ENCODE measurements at places on chromosomes 7 and 10.
A peak's percentile ranks its signal among the peaks of the same experiment; 100 is the strongest.

DNA sequence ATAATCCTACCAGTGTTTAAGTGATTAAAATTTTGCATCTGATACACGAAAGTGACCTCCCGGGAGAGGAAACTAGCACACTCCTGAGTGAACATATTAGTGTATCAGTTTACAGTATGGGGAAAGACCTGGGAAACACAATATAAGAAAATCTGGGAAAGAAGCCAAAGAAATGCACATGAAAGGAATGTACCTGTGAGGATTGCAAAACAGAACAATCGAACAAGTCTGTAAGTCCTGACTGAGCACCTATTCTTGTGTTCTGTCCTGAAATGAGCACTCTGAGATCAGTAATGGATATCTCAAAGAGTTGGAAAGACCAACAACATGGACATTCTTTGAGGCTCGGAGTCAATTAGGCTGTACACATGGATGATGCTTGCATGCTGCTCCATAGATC lies 554.7 kb downstream of the SORCS3 start:
- DNase-seq: no peak

GRCh38 chr7:55206235-55207029 lies 158.7 kb upstream of the LANCL2 start:
- DNase-seq: no peak

DNA sequence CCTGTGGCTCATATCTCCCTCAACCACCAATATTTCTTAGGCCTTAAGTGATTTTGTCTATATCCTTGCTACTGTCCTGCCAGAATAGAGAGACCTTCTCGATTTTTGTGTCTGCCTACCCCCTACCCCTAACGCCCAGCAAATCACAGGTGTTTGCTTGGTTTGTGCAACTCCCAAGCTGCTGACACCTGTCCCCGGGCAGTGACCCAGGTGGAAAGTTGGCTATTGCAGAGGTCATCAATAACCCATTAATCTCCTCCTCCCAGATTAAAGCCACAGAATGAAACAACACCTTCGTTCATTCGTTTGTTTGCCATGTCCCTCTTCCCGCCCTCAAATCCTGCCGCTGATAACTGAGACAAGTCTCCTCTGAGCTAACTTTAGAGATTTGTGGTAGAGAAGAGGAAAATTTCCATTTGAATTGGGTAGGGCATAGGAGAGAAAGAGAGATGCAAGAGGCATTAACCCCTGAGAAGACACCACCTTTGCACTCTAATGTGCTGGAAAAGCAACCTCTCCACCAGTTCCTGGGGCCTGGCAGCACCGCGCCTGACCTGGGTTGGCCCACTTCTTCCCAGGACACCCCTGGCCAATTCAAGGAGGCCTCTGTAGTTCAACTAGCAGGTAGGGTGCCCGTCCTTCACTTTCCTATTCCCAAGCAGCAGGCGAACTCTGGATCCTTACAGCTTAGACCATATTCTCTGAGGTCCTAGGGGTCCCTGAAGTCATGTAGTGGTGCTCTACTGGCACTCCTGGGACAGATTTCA lies 3.0 kb downstream of the NEUROG3 start:
- no peak for DNase-seq

GRCh38 chr7:1523844-1524243 lies 6.7 kb upstream of the MAFK start:
- no peak for DNase-seq

DNA sequence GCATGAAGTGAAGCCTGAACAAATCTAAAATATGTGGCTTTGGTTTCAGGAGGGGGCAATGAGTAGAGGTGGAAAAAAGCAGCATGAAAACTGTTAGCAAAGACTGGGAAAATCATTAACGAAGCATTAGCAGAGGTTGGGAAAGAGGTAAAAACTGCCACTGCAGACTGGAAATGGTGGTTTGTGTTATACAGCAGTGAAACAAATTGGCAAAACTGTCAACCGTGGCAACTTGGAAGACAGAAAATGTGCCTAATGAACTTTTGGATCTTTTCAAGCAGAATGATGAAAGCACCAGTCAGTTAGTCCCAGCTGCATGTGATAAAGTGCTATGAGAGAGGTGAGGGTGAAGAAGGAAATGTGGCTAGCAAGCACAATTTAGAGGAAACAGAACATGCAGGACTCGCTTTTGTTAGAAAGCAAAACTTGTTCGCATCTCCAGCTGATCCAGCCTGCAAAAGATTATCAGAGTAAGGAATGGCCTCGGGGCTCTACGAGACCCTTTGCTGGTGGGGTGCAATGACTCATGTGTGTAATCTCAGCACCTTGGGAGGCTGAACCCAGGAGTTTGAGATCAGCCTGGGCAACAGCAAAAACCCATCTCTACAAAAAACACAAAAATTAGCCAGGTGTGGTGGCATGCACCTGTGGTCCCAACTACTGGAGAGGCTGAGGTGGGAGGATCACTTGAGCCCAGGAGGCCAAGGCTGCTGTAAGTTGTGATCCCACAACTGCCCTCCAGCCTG lies 45.7 kb downstream of the SKIDA1 start:
- DNase-seq: no peak

GRCh38 chr7:923108-924041 lies 31.1 kb downstream of the ADAP1 start:
- peak; percentile 90 for DNase-seq

DNA sequence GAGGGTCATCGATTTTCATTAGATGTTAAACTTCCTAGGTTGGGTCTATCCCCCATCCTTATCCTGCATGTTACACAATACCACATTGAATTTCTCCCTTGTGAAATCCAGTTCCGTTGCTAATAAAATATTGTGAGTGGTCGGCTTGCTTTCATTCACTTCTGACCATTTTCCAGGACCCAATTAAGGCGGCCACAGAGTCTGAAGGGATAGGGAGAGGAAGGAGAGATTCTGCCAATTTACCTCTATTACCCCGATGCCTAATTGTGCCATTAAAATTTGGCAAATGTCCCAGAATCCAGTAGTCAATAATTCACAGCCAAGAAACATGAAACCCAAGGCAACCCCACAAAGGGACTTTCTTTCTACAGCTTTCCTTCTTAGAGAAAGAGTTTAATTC lies 129.9 kb downstream of the IPMK start:
- DNase-seq: no peak

GRCh38 chr10:934746-935406 lies 3.4 kb upstream of the LARP4B start:
- DNase-seq: no peak

DNA sequence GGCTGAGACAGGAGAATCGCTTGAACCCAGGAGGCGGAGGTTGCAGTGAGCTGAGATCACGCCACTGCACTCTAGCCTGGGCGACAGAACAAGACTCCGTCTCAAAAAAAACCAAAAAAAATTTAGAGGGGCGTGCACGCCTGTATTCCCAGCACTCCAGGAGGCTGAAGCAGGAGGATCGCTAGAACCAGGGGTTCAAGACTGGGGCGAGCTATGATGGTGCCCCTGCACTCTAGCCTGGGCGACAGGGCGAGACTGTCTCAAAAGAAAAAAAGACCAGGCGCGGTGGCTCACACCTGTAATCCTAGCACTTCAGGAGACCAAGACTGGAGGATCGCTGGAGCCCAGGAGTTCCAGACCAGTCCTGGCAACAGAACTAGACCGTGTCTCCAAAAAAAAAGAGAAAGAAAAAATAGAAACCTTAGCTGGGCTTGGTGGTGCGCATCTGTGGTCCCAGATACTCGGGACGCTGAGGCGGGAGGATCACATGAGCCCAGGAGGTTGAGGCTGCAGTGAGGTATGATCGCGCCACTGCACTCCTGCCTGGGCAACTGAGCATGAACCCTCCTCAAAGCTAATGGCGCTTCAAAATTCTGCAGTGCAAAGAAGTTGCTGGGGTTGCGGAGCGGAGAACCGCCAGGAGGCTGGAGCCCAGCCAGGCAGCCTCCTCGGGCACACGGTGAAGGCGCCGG lies 382 bp upstream of the MBLAC1 start:
- peak; percentile 47 for DNase-seq

DNA sequence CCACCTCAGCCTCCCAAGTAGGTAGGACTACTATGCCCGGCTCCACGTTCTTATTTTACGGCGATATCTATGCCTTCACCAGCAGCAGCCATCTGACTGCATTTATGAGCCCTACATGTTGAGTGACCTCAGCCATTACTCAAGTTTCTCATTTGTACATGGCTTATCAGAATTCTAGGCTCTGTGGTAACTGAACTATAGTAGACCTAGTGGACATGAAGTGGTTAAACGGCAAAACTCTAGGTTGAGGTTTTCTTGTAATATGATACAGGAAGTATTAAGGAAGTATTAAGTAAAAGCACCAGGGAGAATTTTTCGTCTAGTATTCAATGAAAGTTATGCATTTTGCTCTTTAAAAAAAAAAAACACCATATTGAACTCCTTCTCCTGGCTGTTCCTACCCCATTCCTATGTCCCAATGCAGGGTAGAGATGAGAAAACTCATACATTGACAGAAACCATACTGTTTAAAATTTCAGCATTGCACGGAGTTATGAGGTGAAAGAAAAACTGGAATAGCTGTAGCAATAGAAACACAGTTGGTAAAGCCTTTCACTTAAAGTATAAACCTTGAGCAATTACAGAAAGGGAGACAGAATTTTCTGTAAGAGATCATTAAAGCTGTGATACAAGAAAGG lies 39.8 kb upstream of the EPC1 start:
- DNase-seq: no peak

DNA sequence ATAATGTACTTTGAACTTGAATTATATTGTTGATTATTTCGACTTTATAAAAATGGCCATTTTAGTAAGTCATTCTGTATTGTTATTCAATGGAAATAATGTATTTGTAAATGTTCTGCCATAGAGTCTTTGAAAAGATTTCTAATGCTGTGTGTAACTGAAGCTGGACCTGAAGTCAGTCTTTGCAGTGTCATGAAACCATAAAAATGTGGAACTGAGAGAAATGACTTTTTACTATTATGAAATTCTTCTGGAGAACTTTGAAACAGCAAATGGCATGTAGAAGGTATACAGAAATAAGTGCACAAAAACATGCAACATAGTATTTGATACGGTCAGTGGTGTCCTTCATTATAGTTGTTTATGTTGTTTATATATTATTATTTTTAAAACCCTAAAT lies 59.7 kb upstream of the ADRA2A start:
- peak; percentile 24 for DNase-seq

DNA sequence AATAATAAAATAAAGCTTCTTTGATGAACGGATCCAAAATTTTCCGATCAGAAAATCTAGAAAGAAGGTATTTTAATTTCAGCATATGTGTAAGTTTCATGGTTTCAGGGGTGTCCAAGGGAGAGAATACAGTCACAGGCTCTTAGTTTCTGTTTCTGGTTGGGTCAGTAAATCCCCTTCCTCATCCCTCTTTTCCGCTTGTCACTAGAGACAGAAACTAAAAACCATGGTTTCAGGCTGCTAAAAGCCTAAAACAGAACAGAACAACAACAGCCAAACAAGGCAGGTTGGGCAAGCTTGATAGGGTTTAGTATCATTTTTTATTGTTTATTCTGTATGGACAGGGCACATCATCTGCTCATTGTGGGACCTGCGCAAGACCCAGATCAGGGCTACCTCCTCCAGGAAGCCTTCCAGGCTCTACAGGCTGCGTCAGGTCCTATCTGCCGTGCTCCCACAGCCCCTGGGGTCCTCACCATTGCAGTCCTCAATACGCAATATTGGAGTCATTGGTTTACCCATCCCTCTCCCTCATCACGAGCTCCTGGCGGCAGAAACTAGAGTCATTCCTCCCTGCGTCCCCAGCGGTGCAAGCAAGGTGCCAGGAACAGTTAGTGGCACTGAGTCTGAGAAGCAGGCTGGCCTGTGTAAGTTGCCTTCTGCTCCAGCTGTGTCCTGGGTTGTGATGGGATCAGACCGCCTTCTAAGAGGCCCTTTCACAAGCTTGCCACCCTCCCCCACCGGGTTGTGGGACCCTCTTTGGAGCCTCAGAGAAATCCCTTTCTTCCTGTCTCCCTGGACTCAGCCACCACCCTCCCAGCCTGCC lies 70.2 kb upstream of the CUX1 start:
- DNase-seq: no peak

- no peak for DNase-seq
These were observed 301.8 kb upstream of the MGMT start for GRCh38 chr10:129165076-129165720.

- no peak for DNase-seq
These were observed 476.9 kb downstream of the KCNMA1 start for GRCh38 chr10:77160679-77161078.

- no peak for DNase-seq
These were observed 251.3 kb upstream of the TCF7L2 start for GRCh38 chr10:112698818-112699164.

Data from HL-60 (cell line).